NCI-H1694 (cell line): ENCODE measurements at places on chromosomes 2 and 18.

DNA sequence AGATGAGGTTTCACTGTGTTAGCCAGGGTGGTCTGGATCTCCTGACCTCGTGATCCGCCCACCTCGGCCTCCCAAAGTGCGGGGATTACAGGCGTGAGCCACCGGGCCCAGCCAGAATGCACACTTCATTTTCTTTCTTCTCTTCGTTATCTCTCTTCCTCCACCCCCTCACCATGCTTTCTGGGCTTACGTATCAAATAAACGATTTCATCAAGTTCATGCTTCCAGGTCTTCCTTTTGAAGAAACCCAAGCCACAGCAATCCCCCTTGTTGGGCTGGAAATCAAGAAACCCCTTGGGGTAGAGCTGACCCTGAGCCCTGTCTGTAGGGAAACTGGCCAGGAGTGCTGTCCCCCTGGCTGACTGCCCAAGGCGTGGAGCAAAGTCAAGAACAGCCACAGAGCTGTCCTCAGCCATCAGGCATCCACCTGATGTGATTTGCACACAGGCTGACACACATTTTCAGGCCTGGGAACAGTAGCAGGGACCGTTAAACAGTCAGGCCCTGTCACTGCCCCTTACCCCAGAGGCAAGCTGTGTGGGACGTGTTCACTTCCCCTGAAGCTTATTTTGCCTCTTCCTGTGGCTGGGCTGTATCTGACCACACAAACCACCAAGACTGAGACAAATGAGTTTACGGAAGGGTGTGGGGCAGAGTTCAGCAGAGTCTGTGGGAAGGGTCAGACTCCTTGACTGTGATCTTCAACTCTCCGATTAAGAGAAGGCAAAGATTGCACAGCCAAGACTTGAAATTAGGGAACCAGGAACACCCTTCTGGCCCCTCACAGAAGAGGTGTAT is 15.1 kb upstream of the NMUR1 start:
- no peak for DNase-seq

DNA sequence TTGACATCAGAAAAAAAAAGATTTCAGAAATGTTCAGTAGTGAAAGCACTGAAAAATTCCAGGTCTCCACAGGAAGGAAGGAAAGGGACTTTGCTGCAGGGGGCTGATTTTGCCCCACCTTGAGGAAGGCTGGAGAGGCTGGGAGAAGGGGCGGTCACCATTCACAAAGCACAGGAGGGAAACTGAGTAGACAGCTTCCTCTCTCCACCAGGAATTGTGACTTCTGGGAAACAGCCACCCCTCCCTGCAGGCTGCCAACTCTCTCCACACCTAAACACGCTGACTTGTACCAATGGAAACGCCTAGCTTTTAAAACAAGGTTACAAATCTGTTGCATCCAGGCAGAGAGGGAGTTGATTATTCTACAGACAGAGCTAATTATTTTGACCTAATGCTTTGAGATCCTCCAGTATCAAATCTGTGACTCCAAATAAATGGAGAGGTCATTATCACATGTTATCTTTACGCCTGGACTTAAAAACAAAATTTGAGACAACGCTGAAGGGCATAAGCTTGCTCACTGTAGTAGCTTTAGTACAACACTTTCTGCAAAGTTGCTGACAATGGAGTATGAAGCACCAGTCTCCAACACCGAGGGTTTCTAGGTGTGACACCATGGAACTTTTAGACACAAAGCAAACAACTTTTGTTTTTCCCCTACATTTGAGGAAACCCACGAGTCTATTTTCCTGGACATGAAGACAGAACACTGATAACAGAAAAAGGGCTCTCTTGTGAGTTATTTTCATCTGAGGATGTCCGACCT is 42.7 kb downstream of the EPHA4 start:
- no peak for DNase-seq

DNA sequence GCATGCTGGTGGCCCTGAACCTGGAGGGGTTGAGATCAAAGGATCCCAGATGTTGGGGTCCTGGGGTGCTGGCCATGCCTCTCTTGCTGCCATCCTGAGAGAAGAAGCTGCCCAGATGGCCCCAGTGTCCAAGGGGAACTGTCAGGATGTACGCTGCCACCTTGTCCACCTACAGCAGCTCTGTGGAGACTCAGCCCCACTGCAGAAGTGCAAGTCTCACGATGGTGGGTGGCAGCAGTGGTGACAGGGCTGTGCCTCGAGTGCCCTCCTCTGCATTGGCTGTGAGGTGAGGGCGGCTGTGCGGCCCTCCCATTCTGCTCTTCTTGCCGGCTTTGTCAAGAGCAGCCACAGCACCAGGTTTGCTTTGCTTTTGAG is 24.7 kb downstream of the ODC1 start:
- DNase-seq = no peak

DNA sequence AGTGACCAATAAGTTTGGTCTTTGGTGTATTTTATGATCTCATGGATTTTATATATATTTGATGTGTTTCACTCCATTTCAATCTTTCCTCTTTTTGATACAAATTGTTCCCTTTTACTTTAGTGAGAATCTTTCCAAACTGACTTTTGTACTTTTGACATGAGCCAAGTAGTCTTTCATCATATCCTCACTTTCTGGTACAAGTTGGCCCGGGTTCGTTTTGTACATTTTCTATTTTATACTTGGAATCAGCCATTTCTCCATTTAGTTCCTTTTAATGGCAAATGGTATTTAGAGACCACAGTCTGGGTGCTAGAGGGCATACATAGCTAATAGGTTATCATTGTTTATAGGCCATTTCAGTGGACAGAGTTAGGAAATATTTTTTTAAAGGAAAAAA is 147.9 kb upstream of the MYO3B start:
- DNase-seq = no peak

GRCh38 chr18:31957728-31958127 is 14.8 kb upstream of the TRAPPC8 start:
- DNase-seq = no peak

- no peak for DNase-seq
Measured at GRCh38 chr2:144354953-144355352, 165.0 kb downstream of the ZEB2 start.
